Stimulated activated CD8-positive, alpha-beta memory T cell treated with anti-CD3 and anti-CD28 coated beads, Interleukin-7, amount 100 ng/mL, for 4 hours (primary cell): ENCODE measurements at places on chromosomes 6 and 20.

- no peak for DNase-seq
Measured at GRCh38 chr20:17298171-17298570, 71.3 kb downstream of the PCSK2 start.

- no peak for DNase-seq
Measured at GRCh38 chr6:75624988-75625387, 23.3 kb downstream of the SENP6 start.

DNA sequence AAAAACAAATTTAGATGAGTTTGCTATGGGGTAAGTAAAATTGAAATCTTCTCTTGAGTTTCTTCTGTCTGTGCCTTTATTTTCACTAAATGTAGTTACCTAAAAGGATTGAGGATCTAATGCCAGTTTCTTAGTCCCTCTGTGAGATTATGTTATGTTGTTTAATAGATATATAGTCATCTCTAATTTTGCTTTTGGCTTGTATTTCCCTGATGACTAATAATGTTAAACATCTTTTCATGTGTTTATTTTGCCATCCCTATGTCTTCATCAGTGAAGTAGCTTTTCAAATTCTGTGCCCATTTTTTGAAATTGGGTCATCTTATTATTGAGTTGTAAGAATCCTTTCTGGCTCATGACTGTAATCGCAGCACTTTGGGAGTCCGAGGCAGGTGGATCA lies 13.7 kb downstream of the QRSL1 start:
- DNase-seq: no peak

DNA sequence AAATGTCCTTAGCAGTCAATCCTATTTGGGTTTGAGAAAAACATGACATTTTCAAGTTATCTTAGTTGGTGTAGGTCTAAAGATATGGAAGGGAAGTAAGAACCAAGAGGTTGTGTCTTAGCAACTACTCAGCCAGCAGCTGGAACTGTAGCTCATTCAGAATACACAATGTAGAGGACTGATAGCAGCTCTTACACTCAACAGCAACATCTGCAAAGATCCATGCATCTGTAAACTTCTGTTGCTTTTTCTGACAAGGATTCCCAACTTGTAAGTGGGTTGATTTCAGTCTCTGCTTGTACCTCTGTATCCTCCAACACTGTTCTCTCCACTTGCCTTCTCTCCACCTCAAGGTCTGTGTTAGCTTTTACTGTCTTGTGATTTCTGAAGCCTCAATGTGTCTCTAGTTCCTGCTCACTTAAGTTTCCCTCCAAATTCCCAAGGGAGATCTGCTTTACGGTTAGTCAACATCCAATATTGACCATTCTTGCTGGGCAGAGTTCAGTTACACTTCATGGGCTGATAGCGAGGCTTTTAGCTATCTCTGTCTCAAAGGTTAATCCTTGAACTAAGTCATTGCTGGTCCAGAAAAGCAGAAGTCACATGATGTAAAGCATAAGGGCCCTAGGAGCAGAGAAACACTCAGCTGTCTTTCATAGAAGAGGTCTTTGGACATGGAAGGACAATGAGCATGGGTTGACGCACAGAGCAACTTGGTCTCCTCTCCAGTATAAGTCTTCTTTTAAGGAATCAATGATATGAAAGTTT lies 71.6 kb upstream of the LGSN start:
- DNase-seq: no peak

- no peak for DNase-seq
Measured at GRCh38 chr20:51916244-51916643, 113.9 kb upstream of the SALL4 start.

GRCh38 chr20:36859700-36860330 lies 16.1 kb upstream of the TLDC2 start:
- DNase-seq: no peak

DNA sequence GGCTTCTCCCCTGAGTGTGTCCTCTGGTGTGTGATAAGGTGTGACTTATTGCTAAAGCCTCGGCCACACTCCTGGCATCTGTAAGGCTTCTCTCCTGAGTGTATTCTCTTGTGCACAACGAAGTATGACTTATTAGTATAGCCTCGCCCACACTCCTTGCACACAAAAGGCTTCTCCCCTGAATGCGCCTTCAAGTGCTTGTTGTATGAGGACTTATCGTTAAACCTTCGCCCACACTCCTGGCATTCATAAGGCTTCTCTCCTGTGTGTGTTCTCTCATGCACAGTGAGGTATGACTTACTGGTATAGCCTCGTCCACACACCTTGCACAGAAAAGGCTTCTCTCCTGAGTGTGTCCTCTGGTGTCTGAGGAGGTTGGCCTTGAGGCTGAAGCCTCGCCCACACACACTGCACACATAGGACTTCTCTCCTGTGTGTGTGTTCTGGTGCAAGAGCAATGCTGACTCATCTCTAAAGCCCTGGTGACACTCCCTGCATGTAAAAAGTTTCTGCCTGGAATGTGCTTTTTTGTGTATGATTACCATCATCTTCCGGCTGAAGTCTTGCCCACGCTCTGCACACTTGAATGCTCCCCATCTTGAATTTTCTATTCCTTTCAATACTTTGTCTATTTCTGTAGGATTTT lies 20.4 kb downstream of the ZNF337 start:
- DNase-seq: no peak
